ENCODE measurements at places on chromosomes 2 and 18. TPM values are rescaled to one million over a fixed set of nuclear protein-coding genes. Genes with fewer than 3 reads are reported as not detected.

DNA sequence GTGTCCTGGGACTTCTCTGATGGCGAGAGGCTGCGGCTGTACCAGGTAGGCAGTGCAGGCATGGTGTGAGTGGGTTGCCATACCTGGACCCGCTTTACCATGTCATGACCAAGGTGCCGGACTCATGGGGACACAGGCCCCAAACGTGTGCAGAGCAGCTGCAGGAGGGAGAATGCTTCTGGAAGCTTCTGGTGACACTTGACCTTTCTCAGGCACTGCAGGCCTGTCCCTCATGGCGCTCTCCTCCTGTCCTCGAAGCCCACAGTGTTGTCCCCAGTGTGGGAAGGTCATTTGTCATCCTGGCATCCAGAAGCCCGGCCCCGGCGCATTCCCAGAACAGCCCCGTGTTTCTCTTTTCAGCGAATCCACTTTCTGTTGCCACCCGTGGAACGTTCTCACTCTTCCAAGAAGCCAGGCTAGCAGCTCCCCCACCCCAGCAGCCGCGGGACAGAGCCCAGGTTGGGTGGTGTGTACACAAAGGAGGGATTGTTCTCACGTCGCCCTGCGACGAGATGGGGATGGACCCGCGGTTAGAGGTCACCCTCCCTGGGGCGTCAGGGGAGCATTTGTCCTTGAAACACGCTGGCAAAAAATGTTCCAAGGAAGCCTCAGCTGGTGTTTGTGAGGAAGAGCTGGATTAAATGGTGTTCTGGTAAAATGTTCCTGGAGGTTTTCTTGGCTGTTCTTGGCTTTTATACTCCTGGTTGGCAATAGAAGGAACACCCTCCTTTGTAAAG, 43.7 kb downstream of the SH3BP4 start:
- no peak overlapping the region for H3K4me3 ChIP-seq
- no peak for DNase-seq
- peaks cover 27% of the 10 kb centered on the region for H3K4me1 ChIP-seq
- no peak overlapping the region for H3K27ac ChIP-seq
- no peaks in the 10 kb centered on the region for H3K27me3 ChIP-seq

DNA sequence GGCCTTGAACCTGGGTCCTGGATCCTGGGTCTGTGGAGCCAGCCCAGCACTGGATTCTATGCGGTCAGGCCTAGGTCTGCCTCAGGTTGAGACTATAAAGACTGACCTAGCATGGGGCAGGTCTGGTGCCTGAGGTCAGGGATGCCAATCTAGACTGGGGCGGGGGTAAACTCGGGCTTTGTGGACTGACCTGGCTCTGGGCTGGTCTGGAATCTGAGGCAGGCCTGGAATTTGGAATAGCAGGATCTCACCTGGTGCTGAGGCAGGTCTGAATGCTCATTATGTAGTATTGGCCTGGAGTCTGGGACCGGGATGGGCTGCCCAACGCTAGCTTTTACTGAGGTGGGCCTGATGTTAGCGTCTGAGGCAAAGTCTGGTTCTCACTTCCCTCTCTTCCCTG, 256.0 kb downstream of the KIAA1328 start:
- no peak overlapping the region for H3K4me3 ChIP-seq
- DNase-seq, result no peak
- no peaks in the 10 kb centered on the region for H3K4me1 ChIP-seq
- no peaks in the 10 kb centered on the region for H3K36me3 ChIP-seq
- no peak overlapping the region for H3K27ac ChIP-seq

DNA sequence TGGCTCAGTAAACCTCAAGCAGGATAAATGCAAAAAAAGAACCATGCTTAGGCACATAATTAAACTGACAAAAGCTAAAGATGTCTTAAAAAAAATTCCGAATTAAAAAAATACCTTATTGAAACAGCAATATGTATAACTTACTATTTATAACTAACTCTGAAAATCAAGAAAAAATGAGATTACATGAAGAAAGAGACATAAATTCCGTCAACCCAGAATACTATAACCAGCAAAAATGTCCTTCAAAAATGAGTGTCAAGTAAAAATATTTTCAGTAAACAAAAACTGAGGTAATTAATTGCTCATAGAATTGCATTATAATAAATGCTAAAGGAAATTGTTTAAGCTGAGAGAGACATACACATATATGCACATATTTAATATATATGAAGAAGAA, 474.5 kb upstream of the SYT4 start:
- no peak overlapping the region for H3K4me3 ChIP-seq
- H3K4me1 ChIP-seq, result no peaks in the 10 kb centered on the region
- H3K36me3 ChIP-seq, result no peaks in the 10 kb centered on the region
- no peak overlapping the region for H3K27ac ChIP-seq

- H3K4me1 ChIP-seq, result peaks cover 9% of the 10 kb centered on the region
- H3K27ac ChIP-seq, result no peak overlapping the region
- no peaks in the 10 kb centered on the region for H3K27me3 ChIP-seq
- H3K36me3 ChIP-seq, result no peaks in the 10 kb centered on the region
These were observed 5.4 kb upstream of the CDCA7 start for GRCh38 chr2:173349287-173349686.

GRCh38 chr2:104836265-104836664, 17.6 kb upstream of the POU3F3 start:
- H3K4me1 ChIP-seq, result no peaks in the 10 kb centered on the region
- H3K27me3 ChIP-seq, result peaks cover 10% of the 10 kb centered on the region
- H3K4me3 ChIP-seq, result no peak overlapping the region
- DNase-seq, result peak; percentile 76
- no peak overlapping the region for H3K27ac ChIP-seq
- H3K36me3 ChIP-seq, result no peaks in the 10 kb centered on the region

DNA sequence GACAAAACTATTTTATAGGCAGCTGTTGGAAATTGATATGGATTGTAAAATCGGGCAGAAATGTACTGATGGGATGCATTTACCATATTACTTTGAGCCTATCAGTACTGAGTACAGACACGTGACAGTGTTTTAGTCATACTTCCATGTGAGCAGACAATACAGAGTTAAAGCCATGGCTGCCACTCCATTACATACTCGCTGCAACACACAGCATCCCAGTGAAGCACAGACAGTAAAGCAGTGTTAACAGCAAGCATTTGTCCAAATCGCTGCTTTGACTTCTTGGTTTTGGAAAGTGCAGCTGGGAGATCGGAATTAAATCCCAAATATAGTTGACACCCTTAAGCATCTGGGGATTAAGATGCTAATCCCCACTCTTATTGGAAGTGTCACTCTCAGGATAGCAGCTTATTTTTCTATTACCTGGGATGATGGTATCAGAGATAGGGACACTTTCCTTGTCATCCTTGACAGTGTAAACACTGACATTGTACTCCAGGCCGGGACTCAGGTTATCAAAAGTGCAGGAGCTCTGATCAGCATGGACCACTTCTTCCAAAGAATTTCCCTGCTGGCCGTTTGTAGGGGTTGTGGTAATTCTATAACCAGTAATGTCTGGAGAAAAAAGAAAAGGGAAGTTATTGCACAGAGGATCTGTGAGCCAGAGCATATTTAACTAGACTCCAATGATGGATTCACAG, 41.6 kb downstream of the FN1 start:
- no peaks in the 10 kb centered on the region for H3K27me3 ChIP-seq
- no peak overlapping the region for H3K27ac ChIP-seq
- peaks cover 22% of the 10 kb centered on the region for H3K36me3 ChIP-seq
- H3K4me1 ChIP-seq, result no peaks in the 10 kb centered on the region
- no peak overlapping the region for H3K4me3 ChIP-seq

- no peaks in the 10 kb centered on the region for H3K4me1 ChIP-seq
- H3K4me3 ChIP-seq, result no peak overlapping the region
- DNase-seq, result no peak
- no peak overlapping the region for H3K27ac ChIP-seq
- H3K27me3 ChIP-seq, result peaks cover 14% of the 10 kb centered on the region
- H3K36me3 ChIP-seq, result no peaks in the 10 kb centered on the region
These were observed 18.2 kb upstream of the SOX11 start for GRCh38 chr2:5674026-5674340.

- no peak overlapping the region for H3K4me3 ChIP-seq
- H3K4me1 ChIP-seq, result peaks cover 21% of the 10 kb centered on the region
- no peak overlapping the region for H3K27ac ChIP-seq
- no peak for DNase-seq
These were observed 150.5 kb upstream of the TWIST2 start for GRCh38 chr2:238697193-238698071.

Gene GDF7
- 0.26 TPM for polyA plus RNA-seq

Gene GLI2
- polyA plus RNA-seq, result 1.1 TPM

Gene FSHR
- not detected for polyA plus RNA-seq

Gene DNAJC5G
- not detected for polyA plus RNA-seq

Gene TNS1
- 67.0 TPM for polyA plus RNA-seq

Gene IL1RN
- 9.6 TPM for polyA plus RNA-seq
